ENCODE measurements at places on chromosomes 3 and 15.

GRCh38 chr3:169022457-169022856 lies 641.1 kb downstream of the MECOM start:
- DNase-seq: no peak

GRCh38 chr3:181847276-181847675 lies 135.6 kb downstream of the SOX2 start:
- no peak for DNase-seq

DNA sequence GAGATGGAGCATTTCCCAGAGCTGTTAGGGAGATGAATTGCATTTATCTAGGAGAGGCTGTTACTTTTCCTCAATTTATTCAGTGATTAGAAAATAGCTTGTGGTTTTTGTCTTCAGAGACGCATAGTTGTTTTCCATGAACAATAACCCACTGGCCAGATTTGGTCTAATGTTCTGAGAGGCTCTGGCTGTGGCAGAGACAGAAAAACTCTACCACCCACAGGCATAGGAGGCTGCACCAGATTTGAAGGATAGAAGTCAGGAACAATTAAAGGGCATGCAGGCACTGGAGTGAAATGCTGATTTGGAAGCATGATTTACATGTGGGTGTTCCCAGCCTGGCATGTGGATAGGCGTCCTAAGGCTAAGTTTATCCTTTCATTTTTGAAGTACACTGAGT lies 143.5 kb downstream of the NFKBIZ start:
- DNase-seq: no peak

DNA sequence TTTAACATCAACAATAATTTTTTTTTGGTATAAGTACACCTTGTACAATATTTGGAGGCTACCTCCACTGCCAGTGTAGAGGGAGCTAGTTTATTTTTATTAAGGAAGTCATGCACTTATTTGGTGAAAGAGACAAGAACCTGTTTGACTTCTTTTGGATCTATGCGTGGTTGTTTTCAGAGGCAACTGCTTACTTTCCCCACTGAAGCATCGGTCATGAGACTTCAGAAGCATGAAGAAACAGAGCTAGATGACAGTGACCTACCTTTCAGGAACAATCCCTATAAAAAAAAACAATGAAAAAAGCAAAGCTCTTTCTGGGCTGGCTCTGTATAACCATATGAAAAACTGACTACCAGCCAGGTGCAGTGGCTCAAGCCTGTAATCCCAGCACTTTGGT lies 20.0 kb upstream of the ZNF148 start:
- no peak for DNase-seq

GRCh38 chr3:64188810-64189560 lies 36.3 kb downstream of the PRICKLE2 start:
- DNase-seq: no peak

Data from stimulated activated CD8-positive, alpha-beta memory T cell treated with anti-CD3 and anti-CD28 coated beads, Interleukin-15, amount 100 ng/mL, for 48 hours (primary cell).